G401 (cell line): ENCODE measurements at places on chromosomes 7 and 10. TPM values are rescaled to one million over a fixed set of nuclear protein-coding genes. Genes with fewer than 3 reads are reported as not detected.

DNA sequence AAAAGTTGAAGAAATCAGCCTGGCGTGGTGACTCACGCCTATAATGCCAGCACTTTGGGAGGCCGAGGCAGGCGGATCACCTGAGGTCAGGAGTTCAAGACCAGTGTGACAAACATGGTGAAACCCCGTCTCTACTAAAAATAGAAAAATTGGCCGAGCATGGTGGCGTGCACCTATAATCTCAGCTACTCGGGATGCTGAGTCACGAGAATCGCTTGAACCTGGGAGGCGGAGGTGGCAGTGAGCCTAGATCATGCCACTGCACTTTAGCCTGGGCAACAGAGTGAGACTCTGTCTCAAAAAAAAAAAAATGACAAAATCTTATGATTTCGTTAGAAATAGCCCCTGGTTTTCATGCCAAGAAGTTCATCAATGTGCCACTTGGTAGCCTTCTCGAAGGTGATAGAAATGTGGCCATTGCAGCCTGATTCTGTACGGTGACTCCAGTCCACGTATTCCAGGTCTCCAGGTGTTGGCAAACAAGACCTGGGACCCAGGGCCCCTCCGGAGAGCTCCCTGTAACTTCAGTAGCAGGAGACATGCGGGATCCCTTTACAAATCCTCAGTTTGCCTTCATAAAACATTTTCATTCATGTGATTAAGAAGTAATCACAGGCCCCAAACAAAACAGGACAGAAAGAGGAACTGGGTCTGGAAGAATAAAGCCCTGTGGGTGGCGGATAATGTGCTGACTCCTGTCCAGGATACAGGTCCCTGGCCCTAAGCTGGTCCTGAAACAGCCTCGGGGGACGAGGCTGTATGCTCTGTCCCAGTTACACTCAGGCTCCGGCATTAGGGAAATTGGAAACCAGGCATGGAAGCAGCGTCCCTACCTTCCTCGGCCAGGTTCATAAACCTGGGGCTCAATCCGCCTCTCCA lies 207.3 kb upstream of the SH2B2 start:
- DNase-seq, result peak; percentile 63

DNA sequence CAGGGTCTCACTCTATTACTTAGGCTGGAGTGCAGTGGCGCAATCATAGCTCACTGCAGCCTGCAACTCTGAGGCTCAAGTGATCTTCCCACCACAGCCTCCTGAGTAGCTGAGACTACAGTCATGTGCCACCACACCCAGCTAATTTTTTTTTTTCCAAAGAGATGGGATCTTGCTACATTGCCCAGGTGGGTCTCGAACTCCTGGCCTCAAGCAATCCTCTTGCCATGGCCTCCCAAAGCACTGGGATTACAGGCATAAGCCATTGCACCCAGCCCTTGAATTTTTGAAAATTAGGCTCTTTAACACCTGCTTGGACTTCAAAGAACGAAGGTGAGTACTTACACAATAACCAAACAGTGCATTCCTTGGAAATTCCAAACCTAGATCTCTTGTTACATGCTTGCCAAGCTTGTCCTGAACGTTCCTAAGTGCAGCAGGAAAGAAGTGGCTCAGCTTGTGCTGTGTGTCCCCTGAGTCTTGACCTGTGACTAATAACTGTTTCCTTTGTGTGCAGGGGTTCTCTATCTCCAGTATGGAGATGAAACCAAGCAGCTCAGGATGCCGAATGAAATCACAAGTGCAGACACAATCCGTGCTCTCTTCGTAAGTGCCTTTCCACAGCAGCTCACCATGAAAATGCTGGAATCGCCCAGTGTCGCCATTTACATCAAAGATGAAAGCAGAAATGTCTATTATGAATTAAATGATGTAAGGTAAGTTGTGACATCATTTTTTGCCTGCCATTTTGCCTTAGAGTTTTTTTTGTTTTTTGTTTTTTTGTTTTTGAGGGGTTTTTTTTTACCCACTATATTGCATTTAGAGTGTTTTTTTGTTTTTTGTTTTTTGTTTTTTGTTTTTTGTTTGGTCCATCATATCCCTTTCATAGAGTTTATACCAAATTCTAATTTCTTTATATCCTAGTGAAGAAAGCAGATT lies 223.8 kb downstream of the KIAA1217 start:
- DNase-seq, result no peak

The TACR2 gene
- total RNA-seq, result not detected in 2 replicates

DNA sequence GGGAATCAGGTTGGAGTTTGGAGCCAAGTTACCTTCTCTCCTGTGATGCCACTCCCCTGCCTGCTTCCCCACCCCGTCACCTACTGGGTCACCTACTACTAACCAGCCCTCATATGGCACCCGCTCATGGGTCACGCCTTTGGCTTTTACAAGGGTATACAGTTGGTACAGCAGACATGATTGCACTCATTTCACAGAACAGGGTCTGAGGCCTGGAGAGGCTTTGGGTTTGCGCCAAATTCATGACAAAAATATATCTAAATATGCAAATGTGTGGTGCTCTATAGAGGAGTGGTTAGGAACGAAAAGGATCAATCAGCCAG lies 10.7 kb downstream of the CRYGN start:
- no peak for DNase-seq

GRCh38 chr10:88861036-88861435 lies 9.4 kb upstream of the ANKRD22 start:
- DNase-seq, result no peak

The SORCS1 gene
- not detected in 2 replicates for total RNA-seq

- DNase-seq, result no peak
Measured at GRCh38 chr7:2079332-2080059, 153.2 kb downstream of the MAD1L1 start.

- no peak for DNase-seq
Measured at GRCh38 chr7:152862006-152862405, 102.5 kb downstream of the ACTR3B start.

DNA sequence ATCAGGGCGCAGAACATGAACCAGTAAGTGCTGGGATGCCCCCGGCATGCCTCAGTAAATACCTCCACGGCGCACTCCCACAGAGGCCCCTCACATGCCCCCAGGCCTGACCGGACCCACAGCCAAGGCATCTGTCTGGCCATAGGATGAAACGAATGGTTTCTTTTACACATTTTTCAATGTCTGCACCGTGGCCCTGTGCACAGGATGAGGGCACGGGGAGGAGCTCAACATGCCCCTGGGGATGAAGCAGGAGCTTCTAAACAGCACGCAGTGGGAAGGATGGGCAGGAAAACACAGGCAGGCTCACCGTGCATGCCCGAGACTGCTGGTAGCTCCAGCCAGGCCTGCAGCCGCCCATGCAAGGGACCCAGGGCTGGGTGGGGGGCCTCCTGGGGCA lies 283.3 kb downstream of the TNS3 start:
- no peak for DNase-seq

DNA sequence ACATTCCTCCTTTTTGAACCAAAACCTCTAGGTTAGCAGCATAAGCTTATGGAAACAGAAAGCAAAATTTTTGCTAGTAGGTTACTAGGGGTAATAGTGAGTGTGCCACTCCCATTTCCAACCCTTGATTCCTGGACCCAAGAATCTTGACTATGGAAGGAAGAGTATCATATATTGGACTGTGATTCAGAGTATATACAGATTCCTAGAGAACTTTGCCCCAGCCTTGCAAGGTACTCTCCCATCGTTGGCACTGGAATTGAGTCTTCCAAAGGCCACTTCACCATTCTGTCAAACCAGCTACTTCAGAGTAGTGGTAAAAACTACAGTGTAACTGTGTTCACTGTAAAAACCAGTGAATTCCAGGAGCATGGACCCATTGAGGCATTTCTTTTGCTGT lies 69.4 kb downstream of the LRRC17 start:
- DNase-seq, result no peak

DNA sequence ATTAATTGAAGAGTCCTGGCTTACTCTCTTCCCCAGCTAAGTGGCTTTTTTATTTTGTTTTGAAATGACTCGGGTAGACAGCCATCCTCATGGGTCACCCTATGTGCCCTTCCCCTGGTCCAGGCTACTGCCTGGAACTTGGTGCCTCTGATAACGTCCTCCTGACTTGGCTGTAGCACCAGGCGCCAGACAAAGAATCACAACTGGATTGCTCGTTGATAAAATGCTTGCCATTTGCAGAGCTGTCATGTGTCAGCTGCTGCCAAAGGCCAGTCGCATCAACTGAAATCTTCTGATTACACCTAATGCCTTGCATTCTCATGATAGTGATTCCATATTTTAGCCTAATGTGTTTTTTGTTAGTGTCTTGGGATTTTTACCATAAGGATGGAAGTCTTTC lies 27.4 kb upstream of the ABLIM1 start:
- DNase-seq, result no peak

The LHFPL3 gene
- total RNA-seq, result not detected in 2 replicates

The SEMA4G gene
- 15.3 and 36.2 TPM in 2 replicates for total RNA-seq

DNA sequence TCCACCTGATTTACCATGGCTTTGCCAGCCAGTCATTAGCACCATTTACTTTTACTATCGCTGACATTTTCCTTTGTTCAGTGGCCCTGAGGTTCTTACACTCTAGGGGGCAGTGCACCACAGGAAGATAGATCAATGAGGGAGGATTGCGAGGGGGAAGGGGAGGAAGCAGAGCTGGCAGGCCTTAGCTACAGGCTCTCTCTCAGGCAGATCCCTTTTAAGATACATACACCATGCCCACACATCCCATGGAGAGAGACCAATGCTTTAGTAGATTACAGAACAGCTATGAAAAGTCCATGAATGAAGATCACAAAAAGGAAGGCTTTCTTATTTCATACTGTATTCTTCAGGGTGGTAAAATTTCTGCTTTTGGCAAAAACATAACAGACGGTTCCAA lies 47.4 kb downstream of the DENND11 start:
- peak; percentile 76 for DNase-seq

GRCh38 chr7:154953006-154953684 lies 49.8 kb downstream of the PAXIP1 start:
- DNase-seq, result peak; percentile 33

GRCh38 chr7:27271384-27271783 lies 28.8 kb downstream of the EVX1 start:
- no peak for DNase-seq

GRCh38 chr7:150959739-150960734 lies 18.1 kb downstream of the KCNH2 start:
- no peak for DNase-seq

The RBP3 gene
- not detected in 2 replicates for total RNA-seq

DNA sequence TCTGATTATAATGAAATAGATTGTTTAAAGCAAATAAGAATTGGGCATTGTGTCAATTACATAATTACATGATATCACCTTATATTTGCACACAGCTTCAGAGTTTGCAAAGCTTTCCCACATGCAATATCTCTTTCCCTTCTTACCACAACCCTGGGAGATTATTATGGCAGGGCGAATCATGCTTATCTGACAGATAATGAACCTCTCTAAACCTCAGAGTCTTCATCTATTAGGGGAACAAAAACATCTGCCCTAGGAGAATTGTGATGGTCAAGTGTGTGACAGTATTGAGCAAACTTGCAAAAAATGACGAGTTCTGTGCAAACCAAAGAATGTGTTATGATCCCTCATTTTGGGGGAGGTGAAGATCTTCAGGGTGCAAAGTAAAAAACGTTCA lies 90.0 kb downstream of the MYOF start:
- no peak for DNase-seq

DNA sequence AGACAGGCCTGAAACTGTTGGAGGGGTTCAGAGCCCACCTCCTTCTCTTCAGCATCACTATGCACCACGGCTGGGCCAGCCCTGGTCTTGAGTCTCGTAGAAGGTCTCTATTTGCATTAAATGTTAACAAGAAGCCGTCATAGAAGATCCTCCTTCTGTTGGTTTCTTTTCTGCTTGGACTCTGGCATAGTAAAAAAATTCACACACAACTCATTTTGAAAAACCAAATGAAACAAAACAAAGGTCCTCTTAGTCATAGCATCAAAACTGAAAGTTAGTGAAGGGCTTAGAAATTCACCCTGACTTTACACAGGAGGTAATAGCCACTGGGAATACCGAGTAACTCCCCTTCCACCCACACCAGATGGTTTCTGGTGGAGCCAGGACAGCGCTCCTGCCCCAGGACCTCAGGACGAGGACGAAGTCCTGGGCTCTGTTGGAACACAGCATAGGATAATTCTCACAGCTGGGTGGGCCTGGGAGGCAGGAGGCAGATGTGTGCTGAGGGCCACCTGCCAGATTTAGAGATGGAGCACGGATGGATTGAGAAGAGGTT lies 248.4 kb upstream of the KLF6 start:
- no peak for DNase-seq

The NEUROG3 gene
- total RNA-seq, result not detected in 2 replicates

The HOXA4 gene
- total RNA-seq, result not detected in 2 replicates

The ADARB2 gene
- not detected in 2 replicates for total RNA-seq

DNA sequence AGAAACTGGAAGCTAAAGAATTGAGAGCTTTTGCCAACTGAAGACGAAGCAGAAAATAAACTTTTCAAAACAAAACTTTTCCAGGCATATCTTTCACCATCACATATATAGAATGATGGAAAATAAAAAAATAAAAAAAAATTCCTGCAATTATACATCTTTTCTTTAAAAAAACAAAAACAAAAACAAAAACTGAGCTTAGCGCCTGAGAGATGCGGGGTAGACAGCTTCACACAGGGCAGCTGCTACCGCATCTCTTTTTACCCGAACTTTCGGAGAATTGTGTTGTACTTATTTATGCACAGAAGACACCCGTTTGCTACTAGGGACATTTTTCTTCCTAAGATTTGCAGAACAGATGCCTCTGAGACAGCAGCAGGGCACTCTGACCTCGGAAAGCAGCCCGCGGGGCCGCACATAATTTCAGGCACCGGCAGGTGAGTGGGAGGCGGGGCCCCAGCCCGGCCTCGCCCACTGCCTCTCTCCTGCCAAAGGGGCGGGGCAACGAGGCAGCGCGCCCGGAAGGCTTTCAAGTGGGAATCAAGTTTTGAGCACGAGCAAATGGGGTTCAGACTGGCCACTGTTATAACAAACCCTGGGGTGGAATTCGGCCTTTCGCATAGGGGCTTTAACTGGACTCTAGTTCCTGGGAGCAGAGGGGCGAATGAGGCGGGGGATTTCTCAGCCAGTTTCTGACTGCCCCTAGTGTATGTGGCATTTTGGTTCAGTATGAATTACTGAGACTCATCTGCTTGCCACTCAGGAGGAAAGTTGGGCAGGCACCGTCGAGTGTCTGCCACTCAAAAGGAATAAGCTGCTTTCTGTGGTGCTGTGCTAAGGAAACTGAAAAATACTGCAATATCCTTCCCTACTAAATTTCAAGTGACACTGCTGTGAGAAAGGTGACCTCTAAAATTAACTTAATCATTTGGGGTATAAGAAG lies 18.5 kb upstream of the FAM133B start:
- no peak for DNase-seq
